IPS-NIHi11 (cell line): ENCODE measurements at places on chromosomes 3 and 15.

GRCh38 chr15:67165254-67166253 lies 88.9 kb downstream of the AAGAB start:
- DNase-seq, result peak; percentile 65

GRCh38 chr3:117622171-117622841 lies 912.7 kb downstream of the TUSC7 start:
- no peak for DNase-seq

GRCh38 chr3:128407247-128407646 lies 59.4 kb downstream of the DNAJB8 start:
- no peak for DNase-seq

DNA sequence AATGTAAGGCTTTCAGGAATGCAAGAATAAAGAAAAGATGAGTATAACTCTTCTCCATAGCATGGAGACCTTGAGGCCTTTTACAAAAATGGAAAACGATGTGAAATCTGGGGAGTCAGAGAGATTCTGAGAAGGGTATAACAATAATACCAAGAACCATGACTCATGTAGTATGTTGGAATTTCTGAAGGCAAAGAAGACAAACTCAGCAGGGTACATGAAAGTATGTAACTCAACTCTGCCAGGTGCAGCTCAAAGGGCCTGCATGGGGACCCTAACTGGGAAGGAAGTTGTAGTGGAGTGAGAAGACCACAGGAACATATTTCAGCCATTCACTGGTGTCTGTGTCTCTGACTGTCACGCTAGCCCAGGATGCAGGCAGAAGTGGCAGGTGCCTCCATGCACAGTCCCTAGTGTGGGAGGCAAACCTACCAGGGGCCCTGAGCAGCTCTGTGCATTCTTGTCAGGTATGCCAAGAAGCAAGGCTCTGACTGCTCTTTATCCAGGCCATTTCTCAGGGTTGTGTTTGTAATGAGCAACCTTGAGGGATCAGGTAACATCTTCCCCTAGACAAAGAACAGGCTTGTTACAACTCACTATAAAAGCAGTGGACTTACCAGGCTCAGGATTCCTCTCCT lies 57.2 kb downstream of the GPR156 start:
- DNase-seq, result peak; percentile 17

DNA sequence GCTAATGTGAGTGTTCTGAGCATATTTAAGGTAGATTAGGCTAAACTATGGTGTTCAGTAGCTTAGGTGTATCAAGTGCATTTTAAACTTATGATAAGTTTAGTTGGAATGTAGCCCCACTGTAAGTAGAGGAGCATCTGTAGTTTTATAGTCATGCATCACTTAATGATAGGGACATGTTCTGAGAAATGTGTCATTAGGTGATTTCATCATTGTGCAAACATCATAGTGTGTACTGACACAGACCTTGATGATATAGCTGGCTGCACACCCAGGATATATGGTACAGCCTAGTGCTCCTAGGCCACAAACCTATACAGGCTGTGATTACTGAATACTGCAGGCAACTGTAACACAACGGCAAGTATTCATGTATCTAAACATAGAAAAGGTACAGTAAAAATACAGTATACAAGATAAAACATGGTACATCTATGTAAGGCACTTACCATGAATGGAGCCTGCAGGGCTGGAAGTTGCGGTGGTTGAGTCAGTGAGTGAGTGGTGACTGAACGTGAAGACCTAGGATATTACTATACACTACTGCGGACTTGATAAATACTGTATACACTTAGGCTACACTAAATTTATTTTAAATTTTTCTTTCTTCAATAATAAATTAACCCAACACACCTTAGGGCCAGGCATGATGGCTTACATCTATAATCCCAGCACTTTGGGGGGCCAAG lies 17.9 kb downstream of the DNAH1 start:
- no peak for DNase-seq

DNA sequence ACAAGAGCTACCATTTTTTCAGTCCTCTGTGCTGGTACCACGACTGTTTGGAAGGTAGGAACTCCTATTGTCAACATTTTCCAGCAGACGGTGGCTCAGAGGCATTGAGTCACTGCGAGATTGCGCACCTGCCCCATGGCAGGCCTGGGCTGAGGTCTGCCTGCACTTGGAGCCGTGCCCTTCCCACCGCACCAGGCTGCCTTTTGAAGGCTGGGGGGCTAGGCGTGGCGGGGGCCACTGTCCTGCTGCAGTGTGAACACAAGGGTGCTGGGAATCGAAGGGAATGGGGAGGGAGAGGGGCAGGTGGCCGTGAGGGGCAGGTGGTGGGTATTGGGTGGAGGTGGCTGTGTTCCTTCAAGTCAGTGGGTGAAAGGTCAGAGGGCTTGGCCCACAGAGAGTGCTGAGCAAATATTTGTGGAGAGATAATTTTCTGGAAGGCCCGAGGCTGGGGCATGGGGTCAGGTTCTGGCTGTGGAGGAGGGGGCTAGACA lies 16.3 kb downstream of the SNX33 start:
- no peak for DNase-seq

GRCh38 chr3:167160781-167161180 lies 219.3 kb downstream of the ZBBX start:
- no peak for DNase-seq

DNA sequence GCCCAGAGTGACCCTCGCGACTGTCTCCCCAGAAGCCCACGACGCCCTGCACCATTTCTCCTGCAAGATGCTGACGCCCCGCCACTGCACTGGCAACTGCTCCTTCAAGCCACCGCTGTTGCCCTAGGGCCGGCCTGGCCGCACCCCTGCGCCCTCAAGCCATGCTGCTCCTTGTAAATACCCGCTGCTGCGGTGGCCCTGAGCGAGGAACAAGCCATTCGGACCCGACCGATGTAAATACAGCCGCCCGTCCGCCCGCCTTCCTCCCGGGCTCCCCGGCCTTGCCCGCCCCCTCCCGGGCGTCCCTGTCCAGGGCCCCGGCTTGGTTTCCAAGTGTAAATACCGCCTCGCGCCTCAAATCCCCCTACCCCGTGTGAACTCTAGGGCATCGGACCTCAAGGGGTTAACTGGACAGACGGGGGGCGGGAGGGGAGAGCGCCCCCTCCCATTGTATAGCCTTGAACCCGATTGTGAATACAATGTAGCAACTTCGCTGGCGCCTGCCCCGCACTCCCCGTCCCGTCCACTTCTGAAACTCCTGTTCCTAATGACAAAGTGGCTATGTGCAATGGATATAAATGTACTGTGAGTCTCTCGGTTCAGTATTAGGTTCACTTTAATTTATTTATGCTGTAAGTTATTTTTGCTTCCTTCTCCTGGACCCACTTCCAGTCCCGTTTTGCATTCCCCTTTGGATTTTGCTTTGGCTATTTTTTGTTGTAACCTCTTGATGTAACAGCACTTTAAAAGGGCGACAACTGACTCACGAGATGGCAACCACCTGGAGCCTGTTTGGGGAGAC lies 5.9 kb downstream of the RNU6-1 start:
- peak; percentile 71 for DNase-seq

DNA sequence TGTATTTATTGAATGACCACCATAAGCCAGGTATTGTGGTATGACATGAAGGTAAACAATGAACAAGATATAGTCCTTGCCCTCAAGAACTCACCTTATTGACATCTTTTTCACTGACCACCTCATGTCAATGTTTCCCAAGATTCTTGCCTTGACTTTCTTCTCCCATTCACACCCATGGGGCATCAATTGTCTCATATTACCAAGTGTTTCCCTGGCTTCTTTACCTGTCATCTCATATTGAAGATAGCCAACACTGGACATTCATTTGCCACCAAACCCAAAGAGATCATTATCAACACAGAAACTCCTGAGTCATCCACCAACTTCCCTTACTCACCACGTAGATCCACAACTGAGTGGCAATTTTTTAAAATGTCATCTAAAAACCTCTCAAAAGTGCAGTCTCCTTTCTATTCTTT lies 2.2 kb downstream of the EFHB start:
- DNase-seq, result no peak
